NCI-H1930 (cell line): ENCODE measurements at places on chromosomes 4 and X.

DNA sequence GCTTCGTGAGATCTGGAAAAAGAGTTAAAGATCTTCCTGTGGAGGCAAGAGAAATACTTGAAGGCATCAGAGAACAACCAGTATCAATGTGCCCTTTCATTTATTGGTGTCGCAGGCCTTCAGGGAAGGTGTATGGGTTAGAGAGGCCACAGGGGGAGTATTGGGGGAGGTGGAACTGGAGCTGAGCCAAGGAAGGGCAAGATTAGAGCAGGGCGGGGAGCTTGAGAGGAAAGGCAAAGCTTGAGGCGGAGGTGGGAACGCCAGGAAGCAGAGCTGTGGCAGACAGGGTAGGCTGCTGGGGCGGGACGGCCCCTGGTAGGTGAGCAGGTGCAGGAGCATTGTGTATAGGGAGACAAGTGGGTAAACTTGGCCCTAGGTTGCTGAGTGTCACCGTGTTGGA lies 329.9 kb downstream of the ARHGAP10 start:
- DNase-seq: no peak

- DNase-seq: no peak
These were observed 38.6 kb downstream of the MXRA5 start for GRCh38 chrX:3307881-3308280.

GRCh38 chr4:38075370-38076152 lies 115.4 kb downstream of the PTTG2 start:
- no peak for DNase-seq

GRCh38 chr4:47198791-47199190 lies 167.4 kb downstream of the GABRB1 start:
- no peak for DNase-seq

GRCh38 chr4:120629546-120630108 lies 292.9 kb downstream of the PRDM5 start:
- DNase-seq: no peak

DNA sequence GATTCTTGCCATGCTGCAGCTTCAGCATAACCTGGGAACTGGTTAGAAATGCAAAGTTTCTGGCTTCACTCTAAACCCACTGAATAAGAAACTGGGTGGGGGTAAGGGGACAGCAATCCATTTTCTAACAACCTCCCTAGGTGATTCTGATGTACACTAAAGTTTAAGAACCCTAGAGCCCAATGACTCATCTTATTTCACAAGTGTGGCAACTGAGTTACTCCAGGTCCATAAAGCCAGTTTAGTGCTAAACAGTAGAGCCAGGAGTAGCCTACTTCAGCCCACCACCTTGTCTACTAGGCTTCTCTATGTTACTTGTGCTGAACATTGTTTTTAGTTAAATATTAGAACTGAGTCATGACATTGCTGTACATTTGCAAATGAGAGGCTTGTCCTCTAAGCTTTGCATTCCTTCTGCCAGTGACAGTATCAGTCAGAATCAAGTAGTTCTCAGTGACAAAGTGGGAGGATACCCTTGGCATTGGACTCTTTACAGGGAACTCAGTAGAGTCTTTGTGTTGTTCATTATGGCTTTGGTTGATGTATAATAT lies 518.0 kb downstream of the RPA4 start:
- no peak for DNase-seq

DNA sequence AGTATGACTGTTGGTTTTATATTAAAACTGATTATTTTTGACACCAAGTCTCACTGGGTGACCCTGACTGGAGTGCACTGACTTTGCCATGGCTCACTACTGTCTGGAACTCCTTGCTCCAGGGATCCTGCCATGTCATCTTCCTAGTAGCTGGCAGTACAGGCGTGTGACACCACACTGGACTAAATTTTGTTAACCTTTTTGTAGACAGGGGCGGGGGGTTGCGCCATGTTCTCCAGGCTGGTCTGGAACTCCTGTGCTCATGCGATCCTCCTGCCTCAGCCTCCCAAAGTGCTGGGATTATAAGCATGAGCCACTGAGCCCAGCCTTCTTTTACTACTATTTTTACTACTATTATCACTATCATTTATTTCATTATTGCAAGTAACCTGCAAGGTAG lies 8.9 kb downstream of the XAGE1A start:
- DNase-seq: no peak

DNA sequence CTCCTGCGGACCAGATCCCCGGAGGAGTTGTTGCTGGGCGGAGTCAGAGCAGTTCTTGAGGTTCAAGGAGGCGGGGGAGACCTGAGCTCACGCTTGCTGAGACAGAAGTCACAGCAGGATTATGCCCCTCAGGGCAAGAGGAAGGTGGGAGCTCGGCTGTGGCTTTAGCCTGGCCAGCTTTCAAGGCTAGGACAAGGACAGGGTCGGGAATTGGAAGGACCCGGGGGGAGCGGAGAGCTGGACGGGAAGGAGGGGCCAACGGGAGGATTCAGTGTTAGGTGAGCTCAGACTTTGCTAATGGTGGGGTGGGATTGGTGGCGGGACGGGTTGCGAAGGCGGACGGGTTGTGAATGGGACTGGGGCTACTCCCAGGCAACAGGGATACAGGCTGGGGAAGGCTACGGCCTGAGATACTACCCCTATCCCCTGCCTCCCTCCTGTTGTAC lies at the start of gene RIBC1:
Gene RIBC1, plus strand, starts transcription at position 13 of the 446 bp plus-strand sequence. CDS start 3,404 bp downstream, outside the sequence.
- no peak for DNase-seq

- DNase-seq: no peak
These were observed 216.9 kb downstream of the PTTG2 start for GRCh38 chr4:38177035-38177546.

- DNase-seq: no peak
These were observed 153.9 kb upstream of the GPC4 start for GRCh38 chrX:133569217-133569616.

- no peak for DNase-seq
These were observed 256.7 kb downstream of the SPOCK3 start for GRCh38 chr4:166977596-166977995.

- no peak for DNase-seq
These were observed 37.0 kb downstream of the GUCY1A1 start for GRCh38 chr4:155703486-155704247.

- no peak for DNase-seq
These were observed 398.4 kb downstream of the PPP3CA start for GRCh38 chr4:100948911-100949310.

DNA sequence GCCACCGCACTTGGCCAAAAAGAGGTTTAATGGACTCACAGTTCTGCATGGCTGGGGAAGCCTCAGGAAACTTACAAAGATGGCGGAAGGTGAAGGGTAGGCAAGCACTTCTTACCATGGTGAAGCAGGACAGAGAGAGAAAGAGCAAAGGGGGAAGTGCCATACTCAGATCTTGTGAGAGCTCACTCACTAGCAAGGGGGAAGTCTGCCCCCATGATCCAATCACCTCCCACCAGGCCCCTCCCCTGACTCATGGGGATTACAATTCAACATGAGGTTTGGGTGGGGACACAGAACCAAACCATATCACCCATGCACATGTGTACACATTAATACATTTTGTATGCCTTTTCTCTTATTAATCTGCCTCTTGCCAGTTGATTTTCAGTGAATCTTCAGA lies 77.2 kb upstream of the HSD17B10 start:
- DNase-seq: no peak

DNA sequence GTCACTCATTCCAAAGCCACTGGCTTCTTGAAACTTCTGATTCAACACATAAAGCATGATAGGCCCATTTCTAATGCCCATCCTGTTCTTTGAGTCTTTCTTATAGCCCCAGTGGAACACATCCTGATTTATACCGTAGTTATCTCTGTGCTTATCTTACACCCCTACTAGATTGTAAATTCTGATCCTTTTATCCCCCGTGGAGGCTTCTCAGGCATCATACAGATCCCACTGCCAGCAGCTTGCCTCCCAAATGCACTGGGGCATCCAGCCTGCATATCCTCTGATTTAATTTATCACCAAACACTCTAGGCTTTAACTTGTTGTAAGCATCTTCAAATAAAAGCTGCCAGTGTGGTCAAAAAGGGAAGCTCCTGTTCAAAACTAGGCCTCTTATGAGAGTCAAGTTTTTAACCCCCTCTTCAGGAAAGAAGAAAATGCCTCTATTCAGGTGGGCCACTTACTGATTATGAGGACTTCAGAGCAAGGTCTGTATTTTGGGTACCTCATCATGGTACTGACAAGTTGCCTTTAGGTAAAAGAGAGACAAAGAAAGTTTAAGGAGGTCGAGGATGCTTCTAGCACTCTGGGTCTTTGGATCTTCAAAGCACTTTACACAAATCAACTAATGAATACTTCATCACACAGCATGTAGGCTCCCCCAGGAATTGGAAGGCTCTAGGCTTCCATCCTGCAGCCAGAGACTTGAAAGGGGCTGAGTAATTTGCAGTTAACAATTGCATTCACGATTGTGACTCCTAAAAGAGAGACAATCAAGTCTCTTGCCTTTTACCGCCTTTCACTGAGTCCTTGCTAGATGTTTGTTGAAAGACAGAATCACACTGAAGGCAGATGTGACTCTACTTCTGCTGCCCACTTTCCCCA lies 95.8 kb upstream of the LDB2 start:
- DNase-seq: no peak

DNA sequence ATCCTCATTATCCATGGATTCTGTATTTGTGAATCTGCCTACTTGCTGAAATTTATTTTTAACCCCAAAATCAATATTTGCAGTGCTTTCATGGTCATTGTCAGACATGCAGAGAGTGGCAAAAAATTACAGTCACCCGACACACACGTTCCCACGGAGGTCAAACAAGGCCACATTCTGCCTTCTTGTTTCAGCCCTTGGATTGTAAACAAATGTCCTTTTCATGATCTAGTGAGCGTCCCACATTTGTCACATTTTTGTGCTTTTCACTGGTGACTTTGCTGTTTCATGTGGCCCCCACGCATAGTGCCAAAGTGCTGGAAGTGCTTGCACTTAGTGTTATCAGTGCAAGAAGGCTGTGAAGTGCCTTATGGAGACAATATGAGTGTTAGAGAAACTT lies 45.0 kb downstream of the SOD3 start:
- DNase-seq: no peak

- no peak for DNase-seq
These were observed 78.4 kb downstream of the REPS2 start for GRCh38 chrX:17024886-17025285.

GRCh38 chr4:5854929-5855328 lies 38.0 kb downstream of the CRMP1 start:
- DNase-seq: no peak

DNA sequence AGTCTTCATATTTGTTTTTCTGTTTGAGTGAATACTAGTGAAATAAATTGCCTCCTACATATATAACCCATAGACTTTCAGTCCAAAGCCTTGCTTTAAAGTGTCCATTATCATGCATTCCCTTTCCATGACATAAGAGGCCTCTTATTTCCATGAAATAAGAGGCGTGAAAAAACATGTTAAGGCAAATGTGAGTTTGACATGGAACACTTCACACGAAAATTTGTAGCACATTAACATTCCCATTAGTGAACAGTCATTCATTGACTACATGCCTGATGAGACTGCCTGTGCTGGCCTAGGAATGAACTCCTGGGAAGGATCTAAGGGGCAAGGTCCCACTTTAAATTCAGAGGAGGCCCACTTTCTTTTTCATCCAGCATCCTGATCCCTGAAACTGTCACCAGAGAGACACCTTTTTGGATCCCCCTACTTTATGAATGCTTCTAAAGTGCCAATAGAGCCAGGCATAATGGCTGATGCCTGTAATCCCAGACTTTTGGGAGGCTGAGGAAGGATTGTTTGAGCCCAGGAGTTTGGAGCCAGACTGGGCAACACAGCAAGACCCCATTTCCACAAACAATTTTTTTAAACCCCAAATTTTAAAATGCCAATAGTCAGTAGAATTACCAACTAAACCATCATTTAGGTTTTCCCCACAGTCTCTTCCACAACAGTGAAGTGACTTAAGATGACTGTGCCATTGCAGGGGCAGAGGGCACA lies 6.7 kb downstream of the RTL8B start:
- no peak for DNase-seq

DNA sequence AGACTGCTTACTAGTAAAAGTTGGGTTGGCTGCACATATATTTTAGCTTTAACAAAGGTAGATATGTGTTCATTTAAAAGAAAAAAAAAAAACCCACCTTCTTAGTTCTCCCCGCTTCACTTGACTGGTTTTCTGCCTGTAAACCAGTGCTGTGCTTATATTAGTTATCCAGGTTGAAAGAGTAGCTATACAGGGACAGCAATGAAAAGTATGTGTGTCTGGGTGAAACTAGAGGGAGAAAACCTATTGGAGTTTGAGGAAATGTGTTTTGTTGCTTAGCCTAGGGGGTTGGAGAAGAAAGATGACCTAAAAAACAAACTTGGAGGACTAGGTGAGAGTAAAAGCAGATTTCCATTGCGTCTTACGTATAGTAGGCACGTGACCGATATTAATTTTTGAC lies 4.5 kb downstream of the JADE1 start:
- no peak for DNase-seq

GRCh38 chr4:12555011-12555410 lies 929.1 kb downstream of the RAB28 start:
- no peak for DNase-seq

DNA sequence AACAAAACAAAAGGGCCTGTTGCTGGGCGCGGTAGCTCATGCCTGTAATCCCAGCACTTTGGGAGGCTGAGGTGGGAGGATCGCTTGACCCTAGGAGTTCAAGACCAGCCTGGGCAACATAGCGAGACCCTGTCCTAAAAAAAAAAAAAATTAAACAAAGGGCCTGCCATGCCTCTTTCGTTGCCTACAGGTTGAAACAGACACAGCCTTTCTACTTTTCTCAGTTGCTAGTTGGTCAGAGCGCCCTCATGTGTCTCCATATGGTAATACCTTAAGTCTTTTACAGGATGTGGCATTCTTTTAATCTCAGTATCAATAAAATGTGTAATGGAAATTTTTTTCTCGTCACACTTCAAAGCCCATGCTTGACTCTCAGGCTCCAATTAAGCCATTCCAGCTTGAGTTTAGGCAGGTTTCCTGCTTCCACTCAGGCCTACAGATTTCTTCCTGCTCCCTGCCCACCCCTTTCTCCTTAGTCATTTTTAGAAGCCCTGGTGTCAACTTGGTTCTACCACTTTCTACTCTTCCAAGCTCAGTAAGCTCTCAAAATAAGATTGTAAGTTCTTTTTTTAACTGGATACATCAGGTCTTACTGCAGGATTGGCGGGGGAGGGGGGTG lies 4.6 kb upstream of the SOWAHD start:
- no peak for DNase-seq

GRCh38 chr4:8072235-8072968 lies 86.2 kb downstream of the ABLIM2 start:
- DNase-seq: no peak
